ENCODE measurements at places on chromosomes 2 and 18.
A peak's percentile ranks its signal among the peaks of the same experiment; 100 is the strongest.

DNA sequence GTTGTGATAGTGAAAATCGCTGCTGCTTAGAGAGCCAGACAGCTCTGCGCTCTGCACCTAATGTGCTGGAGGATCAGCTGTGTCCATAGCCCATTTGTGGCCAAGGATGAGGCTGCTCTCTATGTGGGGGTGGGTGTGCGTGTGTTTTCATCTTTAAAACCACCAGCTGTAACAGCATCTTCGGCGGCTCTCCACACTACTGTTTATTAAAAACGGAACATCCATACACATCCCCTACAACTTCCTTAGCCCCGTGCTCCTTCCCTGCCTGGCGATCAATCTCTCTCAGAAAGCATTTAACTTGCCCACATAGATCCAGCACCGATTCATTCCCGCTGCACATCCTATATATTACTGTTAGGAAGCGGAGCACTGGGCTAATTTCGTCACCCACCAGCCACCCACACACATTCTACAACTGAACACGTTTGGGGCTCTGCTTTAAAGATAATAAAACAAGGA lies 1.6 kb downstream of the CELF4 start:
- DNase-seq: no peak

DNA sequence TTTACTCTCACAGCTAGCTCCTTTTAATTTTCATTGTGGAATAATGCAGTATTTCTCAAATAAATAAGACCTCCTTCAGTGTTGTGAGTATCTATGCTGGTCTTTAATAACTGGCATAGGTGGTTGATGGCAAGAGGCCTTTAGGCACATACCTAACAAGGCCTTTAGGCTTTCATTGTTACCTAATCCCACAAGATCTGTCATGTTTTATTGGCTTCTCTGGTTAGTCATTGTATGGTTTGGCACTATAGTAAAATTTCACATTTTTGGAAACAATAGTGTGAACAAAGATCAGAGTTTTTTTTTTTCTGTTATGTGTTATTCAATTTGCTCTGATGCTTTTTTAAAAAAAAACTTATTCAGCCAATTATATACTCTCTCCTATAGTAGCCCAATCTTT lies 89.8 kb upstream of the NEUROD1 start:
- no peak for DNase-seq

DNA sequence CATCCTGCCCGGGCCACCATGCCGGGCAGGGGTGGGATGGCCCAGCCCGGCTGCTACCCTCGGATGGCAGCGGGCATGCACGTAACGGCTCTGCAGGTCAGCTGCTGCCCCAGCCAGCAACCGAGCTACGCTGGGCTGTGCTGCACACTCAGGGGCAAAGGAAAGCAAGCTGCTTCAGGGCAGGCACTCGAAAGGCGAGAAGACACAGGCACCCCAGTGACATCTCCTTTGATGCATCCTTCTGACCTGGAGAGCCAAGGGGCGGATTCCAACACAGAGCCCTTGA lies 8.8 kb downstream of the HDAC4 start:
- DNase-seq: no peak

GRCh38 chr2:196537311-196537710 lies 102.2 kb upstream of the CCDC150 start:
- DNase-seq: no peak

GRCh38 chr2:10343191-10343590 lies 40.5 kb downstream of the HPCAL1 start:
- DNase-seq: no peak

DNA sequence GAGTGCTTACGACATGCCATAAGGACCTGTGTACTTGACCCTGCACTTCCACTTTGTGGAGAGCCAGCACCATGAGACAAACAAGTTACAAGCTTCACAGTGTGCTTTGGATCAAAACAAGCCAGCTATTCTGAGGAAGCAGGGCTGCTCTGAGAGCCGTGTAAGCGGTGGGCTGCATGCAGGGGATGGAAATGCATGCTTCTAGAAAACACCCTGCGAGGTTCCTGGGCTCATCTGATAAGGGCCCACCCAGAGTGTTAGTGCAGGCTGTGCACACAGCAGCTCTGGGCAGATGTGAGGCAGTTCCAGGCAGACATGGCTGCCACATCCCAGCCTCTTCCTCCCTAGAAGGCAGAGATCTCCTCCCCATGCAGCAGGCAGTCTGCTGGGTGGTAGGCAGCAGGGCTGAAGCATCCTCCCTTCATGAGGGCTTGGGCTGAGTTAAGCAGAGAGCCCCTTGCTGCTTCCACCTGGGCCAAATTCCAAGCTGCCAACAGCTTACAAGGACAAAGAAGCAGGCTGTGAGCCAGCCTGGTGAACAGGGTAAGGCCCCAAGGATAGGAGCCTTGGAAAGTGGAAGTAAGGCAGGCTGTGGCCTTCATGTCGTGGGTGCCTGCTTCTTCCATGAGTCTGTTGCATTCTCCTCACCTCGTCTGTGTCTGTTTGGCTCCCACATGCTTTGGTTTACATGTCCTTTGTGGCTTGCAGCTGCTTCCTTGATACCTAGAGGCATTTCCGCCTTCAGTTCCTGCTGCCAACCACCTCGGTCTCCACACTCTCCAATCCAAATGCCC lies 7.7 kb downstream of the PSD4 start:
- DNase-seq: no peak

GRCh38 chr2:28678944-28679343 lies 72.7 kb upstream of the PPP1CB start:
- DNase-seq: no peak

DNA sequence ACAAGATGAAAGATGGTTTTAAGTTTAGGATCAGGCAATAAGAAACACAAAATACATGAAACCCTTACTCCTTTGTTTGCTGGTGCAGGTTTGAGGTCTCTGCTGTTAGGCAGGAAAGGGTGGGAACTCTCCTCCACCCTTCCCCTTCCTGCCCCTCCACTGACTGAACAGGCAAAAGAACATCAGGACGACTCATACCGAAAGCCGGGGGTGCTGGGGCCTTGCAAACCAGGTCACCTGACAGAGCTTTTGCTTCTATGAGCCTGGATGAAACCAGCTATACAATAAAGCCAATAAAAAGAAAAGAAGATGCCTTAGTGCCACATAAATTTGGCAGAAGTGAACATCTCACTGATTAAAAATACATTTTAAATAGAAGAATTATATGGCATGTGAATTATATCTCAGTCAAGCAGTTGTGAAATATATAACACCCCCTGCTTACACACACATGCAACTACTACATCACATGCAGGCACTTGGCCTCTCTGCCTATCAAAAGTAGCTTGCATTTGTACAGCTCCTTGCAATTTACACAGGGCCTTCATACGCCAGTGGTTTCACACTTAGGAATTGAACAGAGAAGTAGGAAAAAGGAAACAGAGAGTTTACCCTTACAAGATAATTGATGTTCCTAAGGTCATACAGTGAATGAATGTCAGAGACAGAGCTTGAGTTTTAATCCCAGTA lies 215.1 kb upstream of the TRIB2 start:
- DNase-seq: no peak

GRCh38 chr18:7367336-7367735 lies 136.4 kb downstream of the LRRC30 start:
- no peak for DNase-seq

GRCh38 chr2:188524519-188525113 lies 232.9 kb downstream of the GULP1 start:
- DNase-seq: no peak

GRCh38 chr18:68555879-68556301 lies 159.0 kb downstream of the TMX3 start:
- DNase-seq: no peak

- no peak for DNase-seq
Measured at GRCh38 chr2:85255456-85255812, 72.4 kb downstream of the TGOLN2 start.

DNA sequence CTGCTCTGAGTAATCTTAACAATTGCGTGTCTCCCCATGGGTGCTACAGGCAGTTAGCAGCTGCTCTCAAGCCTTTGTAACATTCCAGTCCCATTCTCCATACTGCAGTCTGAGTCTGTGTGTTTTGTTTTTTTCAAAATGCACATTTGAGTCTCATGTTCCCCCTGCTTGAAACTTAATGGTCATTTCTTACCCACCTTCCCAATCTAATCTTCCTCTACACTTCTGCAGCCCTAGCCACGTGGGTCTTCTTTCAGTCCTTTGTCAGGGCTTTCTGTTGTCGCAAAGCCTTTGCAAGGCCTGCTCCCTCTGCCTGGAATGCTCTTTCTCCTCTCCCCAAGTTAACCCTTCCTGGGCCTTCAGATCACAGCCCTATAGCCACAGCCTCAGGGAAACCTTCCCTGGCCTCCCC lies 24.5 kb downstream of the ELAC1 start:
- DNase-seq: no peak

DNA sequence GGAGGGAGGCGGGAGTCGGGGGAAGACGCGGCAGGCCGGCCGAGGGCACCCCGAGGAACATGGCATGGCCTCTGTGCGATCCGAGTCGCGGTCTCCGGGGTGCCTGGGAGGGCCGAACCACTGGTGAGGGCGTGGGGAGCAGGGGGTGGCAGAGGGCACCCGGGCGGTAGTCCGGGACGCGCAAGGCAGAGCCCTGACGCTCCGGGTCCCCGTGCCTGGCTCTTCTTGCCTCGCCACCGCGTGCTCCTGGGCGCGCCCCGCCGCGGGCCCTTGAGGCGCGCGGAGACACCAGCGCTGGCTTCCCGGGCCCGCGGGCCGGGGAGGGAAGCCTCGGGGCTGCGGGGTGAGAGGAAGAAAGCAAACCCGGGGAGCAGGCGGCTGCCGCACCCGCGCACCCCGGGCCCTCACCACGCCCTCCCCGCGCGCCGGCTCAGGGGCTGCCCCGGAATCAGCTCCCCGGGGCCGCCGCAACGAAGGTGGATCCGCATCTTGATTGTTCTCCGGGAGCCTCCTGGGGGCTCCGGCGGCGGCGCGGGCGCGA lies 4.3 kb downstream of the SOX11 start:
- no peak for DNase-seq

- DNase-seq: no peak
Measured at GRCh38 chr18:70414315-70414900, 125.6 kb downstream of the SOCS6 start.

DNA sequence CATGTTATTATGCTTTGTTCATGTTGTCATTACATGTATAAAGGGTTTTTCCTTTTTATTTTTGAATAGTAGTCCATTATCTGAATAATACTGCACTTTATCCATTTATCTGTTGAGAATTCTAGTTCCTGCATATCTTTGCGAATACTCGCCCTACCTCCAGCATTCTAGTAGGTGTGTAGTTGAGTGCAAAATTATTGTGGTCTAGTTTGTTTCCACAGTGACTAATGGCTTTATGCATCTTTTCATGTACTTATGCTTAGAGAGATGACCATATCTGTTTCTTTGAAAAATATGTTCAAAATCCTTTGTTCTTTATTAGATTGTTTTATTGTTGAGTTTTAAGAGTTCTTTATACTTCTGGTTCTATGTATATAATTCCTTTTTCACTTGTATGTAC lies 48.8 kb downstream of the EIF5B start:
- DNase-seq: no peak

DNA sequence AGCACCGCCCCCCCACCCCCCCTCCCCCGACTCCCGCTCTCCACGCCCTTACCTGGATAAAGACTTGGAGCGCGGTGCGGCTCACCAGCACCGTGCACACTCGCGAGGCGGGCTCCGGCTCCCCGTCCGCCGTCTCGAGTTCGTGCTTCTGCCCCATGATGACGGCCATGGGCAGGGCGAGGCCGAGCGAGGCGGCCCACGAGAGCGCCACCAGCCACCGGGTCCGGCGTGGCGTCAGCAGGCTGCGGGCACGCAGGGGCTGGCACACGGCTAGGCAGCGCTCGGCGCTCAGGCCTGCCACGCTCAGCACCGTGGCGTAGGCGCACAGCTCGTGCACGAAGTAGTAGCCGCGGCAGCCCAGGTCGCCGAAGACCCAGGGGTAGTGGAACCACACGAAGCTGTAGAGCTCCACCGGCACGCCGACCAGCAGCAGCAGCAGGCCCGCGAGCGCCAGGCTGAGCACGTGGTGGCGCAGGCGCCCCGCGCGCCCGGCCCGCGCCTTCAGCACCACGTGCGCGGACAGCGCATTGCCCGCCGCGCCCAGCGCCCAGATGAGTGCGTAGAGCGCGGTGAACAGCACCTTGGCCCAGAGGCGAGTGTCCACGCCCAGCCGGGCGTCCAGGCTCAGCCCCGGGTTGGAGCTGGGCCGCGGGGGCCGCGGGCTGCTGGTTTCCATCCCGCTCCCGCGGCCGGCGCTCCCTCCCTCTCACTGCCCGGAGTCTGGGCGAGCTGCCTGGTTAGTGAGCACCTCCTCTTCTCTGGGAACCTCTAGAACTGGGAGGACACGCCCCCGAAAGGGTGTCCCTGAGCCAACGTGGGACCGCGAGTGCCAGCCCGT lies at the start of gene NTSR2:
Gene NTSR2, minus strand, starts transcription at position 742 of the 838 bp plus-strand sequence. Its CDS starts 66 bp downstream, at position 676.
- DNase-seq: peak; percentile 27

GRCh38 chr2:215454519-215455246 lies 18.8 kb upstream of the FN1 start:
- no peak for DNase-seq

DNA sequence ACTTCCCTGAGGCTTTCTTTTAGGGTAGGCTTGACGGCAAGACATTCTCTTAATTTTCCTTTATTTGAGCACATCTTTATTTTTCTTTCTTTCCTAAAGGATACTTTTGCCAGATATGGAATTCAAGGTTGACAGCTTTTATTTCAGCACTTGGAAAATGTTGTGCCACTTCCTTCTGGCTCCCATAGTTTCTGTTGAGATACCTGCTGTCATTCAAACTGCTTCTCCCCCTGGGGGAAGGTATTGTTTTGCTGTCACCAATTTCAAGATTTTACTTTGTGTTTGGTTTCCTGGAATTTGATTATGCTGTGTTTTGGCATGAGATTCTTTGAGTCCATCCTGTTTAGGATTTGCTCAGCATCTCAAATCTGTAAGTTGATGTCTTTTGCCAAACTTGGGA lies 39.1 kb upstream of the TWIST2 start:
- no peak for DNase-seq

- peak; percentile 13 for DNase-seq
Measured at GRCh38 chr18:76658627-76659026, 163.6 kb upstream of the ZNF516 start.

- no peak for DNase-seq
Measured at GRCh38 chr18:79384151-79384807, 11.5 kb upstream of the NFATC1 start.

DNA sequence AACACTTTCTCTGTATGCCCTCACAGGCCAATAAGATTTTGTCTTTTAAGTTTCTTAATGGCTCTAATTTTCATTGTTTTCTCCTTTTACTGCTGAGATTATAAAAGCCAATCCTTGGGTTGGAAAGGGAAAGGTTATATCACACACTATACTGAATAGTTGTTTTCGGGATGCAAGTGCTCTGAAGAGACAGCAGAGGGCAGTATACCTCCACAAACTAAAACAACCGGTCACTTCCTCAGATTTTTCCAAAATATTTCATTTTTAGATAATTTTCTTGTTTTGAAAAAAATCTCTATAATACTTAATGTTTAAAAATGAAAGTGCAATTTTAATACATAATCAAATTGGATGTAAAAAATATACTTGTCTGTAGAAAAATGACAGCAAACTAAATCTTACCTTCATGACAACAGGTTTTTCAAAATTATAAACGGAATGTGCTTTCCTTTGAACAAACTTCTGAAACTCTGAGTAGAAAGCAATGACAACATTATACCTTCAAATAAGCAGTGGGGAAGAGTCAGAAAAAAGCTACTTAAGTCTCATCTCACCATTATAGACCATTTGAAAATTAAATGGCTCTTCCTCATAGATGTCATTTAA lies 82.7 kb downstream of the ORC4 start:
- DNase-seq: no peak

GRCh38 chr18:49547701-49548100 lies 14.2 kb upstream of the LIPG start:
- no peak for DNase-seq

All from stimulated activated CD4-positive, alpha-beta T cell treated with anti-CD3 and anti-CD28 coated beads, TNF-alpha, amount 100 ng/mL, for 48 hours (primary cell).